Karpas-422 (cell line): ENCODE measurements at places on chromosomes 11 and 22. TPM values are rescaled to one million over a fixed set of nuclear protein-coding genes. Genes with fewer than 3 reads are reported as not detected.

The OR4S2 gene
- not detected in 2 replicates for total RNA-seq

The C11orf16 gene
- total RNA-seq, result not detected in 2 replicates

The CENPM gene
- 83.8 and 108 TPM in 2 replicates for total RNA-seq

The OR5D13 gene
- total RNA-seq, result not detected in 2 replicates

The MGAT3 gene
- 34.8 and 52.7 TPM in 2 replicates for total RNA-seq

The MRGPRX3 gene
- not detected in 2 replicates for total RNA-seq

The BRMS1 gene
- 32.0 and 57.1 TPM in 2 replicates for total RNA-seq

The CEND1 gene
- total RNA-seq, result 19.8 and 50.0 TPM in 2 replicates
